CD4-positive, alpha-beta T cell treated with Interleukin-21 for 1 hour (primary cell): ENCODE measurements at places on chromosomes 12 and 14.

DNA sequence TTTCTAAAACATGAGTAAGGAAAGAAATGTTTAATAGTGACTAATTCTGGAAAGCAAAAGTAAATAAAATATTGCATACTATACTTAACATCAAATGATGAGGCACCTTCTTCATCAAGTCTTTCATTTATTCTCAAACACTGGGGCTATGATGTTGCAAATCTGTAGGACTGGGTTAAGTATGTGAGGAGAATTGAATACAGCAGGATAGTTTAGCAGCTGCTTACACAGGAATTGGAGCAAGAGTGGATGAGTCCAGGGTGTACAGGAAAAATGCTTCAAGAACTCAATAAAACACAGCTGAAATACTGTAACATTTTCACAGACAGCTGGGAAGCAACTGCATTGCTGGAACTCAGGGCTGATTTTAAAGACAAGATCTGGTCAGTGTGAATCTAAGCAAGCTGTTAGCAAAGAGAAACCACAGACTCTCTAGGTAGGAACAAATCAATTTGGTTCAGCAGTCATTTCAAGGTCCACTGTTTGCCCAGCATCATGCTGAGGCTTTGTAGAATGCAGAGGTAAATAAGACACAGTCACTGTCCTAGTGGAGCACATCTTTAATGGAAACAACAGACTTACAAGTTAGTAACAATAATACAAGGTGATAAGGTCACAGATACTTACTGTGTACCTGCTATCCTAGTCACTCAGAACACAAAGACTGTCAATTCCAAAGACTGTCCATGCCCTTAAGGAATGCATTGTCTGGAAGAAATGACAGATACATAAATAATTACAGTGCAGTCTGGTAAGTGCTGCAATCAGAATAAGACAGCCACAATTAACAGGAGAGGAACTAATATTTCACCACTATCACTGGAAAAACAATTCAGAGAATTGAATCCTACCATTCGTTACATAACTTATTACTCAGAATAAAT, 96.8 kb upstream of the DACT1 start:
- DNase-seq = no peak

DNA sequence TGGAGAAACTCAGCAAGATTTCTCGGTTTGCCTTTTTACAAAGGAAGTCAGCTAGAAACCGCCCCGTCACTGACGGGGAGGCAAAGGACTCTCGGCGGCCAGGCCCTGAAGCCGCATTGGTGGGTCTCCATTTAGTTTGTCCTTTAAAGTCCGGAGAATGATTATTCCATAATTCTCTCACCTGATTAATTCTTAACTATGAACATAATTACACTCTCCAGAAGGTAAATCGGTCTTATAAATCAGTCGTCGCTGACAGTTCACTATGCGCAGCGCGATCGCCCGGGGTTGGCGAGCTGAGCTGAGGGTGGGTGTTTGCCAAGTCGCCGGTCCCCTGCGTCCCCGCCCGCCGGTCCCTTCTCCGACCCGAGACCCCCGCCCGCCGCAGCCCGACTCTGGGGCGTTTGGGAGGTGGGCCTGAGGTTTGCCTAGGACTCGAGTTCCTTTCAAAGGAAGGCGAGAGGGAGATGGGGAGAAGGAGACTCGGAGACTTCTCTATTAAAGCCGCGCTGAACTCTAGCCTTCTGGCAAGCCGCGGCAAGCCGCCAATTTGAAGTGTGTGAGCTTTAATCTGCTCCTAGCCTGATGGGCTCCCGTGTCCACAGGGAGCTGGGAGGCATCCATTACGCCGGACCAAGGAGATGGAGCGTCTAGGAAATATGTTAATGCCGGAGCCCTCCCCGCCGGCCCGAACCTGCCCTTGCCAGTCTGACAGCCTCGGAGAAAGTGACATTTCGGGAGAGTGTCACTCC, 392.9 kb downstream of the NOVA1 start:
- no peak for DNase-seq

GRCh38 chr14:34164162-34164864, 213.4 kb upstream of the EGLN3 start:
- DNase-seq = no peak

GRCh38 chr12:130752692-130753230, 36.7 kb upstream of the RIMBP2 start:
- no peak for DNase-seq
